ENCODE measurements at places on chromosomes 5 and 9.

DNA sequence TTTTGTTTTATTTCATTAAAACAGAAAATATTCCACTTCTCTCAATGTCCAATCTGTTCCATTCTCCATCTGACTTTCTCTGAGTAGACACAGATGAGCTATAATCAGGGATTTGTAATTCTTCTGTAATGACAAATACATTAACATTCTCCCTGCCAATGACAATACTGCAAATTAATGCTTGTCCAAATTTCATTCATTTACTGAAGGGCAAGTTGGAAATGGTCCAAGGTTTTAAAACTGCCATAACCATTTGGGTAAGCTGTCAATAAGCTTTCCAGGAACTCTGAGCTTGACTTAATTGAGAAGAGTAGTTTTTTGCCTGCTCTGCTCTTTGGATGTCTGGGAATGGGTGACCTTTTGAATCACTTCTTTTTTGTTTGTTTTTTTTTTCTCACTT lies 253.5 kb downstream of the DMRTA1 start:
- DNase-seq = no peak

- no peak for DNase-seq
Observed at GRCh38 chr9:134591573-134591981, 50.0 kb upstream of the COL5A1 start.

GRCh38 chr5:81010336-81011169 lies 50.4 kb downstream of the RASGRF2 start:
- no peak for DNase-seq

- no peak for DNase-seq
Observed at GRCh38 chr9:96502539-96503373, 52.8 kb downstream of the HABP4 start.

DNA sequence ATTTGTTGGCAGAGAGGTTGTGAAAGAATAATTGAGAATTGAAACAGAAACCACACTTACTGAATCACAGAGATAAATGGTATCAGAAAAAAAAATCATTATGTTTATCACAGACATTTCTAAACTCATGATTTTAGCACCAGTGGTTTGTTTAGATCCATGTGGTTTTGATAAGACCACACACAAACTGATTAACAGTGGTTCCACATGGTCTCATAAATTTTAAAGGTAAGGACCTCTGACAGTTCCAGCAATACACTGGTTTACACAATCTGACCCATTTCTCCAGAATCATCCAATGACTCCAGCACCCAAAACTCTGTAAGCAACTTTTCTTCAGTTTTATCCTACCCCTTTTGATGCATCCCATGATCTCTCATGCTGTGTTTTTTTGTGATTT lies 261.2 kb downstream of the ANXA1 start:
- DNase-seq = no peak

DNA sequence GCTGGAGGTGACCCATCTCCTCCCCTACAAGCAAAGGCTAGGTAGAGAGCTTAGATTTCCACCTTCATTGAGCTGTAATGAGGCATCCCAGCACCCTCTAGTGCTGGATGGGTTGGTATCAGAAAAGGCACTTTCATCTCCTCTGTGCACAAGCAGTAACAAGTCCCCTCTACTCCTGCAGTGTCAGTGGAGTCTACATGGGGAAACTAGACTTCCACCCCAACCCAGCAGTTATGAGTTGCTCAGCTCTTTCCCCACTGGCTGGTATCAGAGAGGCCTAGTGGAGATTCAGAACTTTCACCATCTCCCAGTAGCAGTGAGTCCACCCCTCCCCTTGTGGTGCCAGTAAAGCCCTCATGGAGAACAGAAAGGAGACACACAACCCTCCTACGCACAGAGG lies 17.9 kb downstream of the FCN1 start:
- DNase-seq = no peak

DNA sequence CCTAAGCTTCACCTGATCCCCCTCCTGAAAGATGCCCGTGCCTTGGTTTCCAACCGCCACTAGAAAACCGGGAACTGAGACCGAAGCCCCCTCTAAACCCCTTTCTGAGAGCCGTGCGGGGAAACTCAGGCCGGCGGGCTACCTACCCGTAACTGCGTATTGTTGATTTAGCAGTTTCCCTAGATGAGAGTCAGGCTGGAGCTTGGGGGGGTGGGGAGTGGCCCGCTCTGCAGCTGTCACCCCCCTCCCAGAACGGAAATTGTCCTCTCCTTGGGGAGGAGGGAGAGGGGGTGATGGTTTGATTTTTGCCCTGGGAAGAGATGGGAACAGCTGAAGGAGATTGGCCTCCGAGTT lies 2.5 kb downstream of the CXXC5 start:
- DNase-seq = no peak

DNA sequence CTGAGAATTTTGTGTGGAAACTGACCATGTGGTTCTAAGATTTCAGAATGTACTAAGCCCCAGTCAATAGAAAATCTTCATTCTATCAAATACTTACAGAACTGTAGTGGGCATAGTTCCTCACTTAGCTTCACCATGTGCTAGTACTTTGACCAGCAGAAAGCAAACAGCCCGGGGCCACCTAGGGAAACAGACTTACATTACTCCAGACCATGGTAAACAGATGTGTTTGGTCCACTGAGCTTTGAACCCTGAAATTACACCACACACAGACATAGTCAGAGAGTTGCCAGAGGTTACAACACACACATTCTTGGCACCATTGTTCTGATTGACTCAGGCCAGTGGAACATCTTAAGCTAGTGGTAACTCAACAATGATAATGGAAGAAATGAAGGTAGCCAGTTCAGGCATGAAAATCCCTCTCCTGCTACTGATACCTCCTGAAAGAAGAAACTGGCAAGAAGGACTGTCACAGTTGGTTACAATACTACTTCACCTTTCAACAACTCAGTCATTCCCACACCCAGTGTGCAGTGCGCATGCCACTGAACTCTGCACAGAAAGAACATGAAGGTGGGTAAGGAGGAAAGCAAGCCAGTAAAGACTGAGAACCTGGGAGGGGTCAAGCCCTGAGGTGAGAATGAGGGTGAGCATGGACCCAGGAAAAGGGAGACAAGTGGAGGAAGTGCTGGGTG lies 18.7 kb upstream of the LECT2 start:
- no peak for DNase-seq

GRCh38 chr5:136073714-136074529 lies 45.1 kb downstream of the TGFBI start:
- DNase-seq = no peak

DNA sequence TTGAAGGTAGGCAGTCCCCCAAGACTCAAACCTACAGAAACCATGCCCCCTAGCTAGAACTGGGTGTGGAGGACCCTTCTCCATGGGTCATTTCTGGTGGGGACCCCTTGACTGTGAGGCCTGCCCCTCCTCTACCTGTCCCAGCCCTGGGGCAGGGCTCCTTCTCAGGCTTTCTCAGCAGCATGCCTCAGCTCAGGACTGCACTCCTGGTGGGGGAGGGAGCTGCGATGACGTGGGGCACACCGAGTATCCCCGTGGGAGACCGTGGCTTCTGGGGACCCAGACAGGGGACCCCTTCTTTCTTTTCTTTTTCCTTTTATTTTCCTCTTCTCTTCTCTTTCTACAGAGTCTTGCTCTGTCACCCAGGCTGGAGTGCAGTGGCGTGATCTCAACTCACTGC lies 27.0 kb upstream of the PITX1 start:
- DNase-seq = no peak

DNA sequence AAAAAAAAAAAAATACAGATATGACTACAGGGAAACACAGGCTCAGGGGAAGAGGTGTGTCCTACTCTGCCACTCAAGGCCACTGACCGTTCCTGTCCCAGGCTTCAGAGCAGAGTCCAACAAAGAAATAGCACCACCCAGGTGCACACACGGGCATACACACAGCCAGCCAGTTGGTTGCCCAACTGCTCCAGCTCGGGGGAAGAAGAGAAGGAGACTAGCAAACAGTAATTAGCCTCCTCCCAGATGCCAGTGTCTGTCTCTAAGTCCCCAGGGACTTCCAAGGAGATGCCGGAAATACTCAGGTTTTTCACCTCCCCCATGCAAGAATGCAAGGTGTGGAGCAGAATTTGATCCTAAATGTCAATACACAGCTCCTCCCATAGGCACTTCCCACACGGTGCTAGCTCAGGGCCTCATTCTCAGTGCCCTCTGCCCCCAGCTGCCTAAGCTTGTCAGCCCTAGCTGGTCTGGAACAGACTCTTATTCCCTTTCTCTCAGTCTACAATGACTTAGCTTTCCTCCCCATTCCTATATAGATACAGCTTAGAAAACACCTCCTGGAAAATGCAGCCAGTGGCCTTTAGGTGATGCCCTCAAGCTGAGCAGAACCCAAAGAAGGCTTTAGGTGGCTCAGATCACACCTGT lies 1.7 kb downstream of the MYORG start:
- DNase-seq = no peak

DNA sequence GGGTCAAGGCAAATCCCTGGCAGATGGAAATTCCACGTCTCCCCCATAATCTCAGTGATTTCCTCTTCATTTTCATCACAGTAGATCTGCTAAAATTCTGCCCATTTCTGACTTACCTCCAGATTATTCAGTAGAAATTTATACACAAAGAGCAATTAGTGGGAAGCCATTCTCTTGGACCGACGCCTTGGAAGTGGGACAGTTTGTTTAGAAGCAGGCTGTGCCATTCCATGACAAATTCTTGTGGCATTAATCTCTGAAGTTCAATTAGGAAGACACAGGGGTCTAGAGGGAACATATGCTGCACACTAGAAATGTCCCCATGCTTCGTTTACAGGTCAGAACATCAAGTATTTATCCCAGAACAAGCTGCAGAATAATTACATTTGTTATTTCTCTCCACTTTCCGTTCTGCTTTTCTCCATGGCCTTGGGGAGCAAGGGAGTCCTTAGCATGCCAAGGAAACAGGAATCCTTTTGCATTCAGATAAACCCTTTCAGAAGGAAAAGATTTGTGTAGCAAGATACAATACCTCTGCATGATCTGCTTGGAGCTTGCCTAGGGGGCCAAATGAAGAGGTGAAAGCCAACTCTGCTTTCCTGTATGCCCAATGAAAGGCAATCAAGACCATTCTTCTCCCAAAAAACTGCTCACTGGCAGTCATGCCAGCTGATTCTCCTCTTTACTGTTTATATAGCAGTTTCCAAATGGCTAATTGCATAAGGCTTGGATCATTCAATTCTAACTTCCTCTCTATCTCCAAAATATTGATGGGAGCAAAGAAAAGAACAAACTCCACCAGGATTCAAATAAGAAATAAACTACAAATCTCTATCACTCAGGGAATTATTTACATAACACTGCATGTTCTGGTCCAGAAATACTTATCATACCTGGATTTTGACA lies 2.5 kb upstream of the PRKACG start:
- DNase-seq = no peak

DNA sequence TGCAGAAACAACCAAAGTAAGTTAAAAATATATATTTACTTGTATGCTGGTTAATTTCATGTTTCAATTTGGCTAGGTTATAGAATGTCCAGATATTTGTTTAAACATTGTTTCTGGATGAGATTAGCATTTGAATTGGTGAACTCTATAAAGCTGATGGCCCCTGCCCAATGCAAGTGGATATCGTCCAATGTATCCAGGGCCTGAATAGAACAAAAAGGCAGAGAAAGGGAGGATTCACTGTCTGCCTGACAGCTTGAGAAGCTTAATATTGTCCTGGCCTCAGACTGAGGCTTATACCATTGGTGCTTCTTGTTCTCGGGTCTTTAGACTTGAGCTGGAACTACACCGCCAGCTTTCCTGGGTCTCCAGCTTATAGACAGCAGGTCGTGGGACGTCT lies 446.7 kb upstream of the ACTBL2 start:
- DNase-seq = no peak

GRCh38 chr5:148458036-148458888 lies 74.5 kb downstream of the FBXO38 start:
- no peak for DNase-seq

- no peak for DNase-seq
Observed at GRCh38 chr5:1125030-1125357, 13.1 kb upstream of the SLC12A7 start.

GRCh38 chr9:130785940-130786508 lies 49.0 kb upstream of the ABL1 start:
- no peak for DNase-seq

GRCh38 chr9:136784997-136785361 lies 6.2 kb upstream of the TMEM141 start:
- no peak for DNase-seq

GRCh38 chr5:944992-945685 lies 52.5 kb downstream of the TRIP13 start:
- DNase-seq = no peak

- DNase-seq = no peak
Observed at GRCh38 chr5:97735209-97735608, 552.2 kb upstream of the RIOK2 start.

GRCh38 chr5:87298692-87299362 lies 31.1 kb downstream of the RASA1 start:
- no peak for DNase-seq

DNA sequence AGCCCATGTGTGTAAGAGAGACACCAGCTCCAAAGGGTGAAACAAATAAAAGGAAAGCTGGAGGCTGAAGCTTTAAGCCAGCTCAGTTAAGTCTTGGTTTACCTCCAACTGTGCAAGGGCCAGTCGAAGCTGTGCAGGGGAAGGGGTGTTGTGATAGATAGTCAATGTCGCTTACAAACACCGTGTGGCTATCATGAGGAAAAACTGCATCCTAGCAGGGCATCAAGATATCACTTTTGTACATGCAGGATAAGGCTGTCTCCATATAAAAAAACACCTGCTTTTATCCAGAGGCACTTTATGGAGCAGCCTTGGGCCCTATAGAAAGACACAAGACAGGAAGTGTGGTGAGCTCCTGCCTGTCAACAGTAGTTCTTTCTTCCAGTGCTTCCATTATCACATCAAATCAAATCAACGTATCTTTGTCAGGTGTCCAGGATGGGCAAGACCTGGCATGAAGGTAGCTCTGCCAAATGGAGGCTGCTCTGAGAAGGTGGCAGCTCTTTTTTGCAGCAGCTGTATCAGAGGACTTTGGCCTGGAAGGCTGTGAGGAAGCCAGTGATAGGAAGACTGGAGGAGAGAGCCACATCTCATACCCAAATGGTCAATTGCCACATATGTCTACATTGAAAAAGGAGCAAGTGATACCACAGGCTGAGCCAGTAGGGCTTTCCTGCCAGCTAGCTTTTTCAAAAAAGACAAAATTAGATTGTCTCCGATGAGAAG lies 29.3 kb upstream of the SELENOP start:
- no peak for DNase-seq

GRCh38 chr5:22669345-22669744 lies 183.8 kb downstream of the CDH12 start:
- no peak for DNase-seq

DNA sequence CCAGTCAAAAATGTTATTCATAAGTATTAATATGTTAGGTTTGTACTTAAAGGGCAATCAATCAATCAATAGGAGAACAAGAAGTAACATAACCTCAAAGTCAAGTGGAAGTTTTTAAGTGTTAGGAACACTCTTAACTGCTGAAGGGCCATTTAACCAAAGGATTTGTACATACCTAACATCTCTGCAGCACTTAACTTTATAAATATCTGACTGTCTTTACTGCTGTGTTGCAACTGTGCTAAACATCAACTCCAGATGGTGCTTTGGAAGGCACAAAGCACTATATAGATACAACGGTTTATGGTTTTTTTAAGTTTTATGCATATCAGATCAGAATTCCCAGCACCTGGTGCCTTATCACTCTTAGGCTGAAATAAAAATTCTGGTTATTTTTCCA lies 604.9 kb upstream of the PTGER4 start:
- no peak for DNase-seq
